ENCODE measurements at places on chromosomes 16 and 17.

DNA sequence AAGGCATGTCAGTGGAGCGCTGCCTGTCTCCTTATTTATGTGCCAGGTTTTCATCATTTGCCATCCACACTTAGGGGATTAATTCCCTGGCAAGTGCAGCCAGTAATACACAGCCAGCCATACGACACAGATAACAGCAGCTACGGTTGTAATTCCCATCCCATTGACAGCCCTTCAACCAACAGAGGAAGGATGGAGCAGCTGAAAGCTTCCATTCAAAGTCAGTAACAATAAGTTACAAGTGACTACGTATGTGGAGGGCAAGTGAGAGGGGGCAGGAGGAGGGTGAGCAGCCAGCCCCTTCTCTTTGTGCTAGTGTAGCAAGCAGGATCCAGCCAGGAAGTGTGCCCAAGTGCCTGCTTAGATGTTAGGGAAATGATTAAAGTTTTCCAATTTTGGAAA is 53.8 kb upstream of the LYRM9 start:
- no peak for DNase-seq

DNA sequence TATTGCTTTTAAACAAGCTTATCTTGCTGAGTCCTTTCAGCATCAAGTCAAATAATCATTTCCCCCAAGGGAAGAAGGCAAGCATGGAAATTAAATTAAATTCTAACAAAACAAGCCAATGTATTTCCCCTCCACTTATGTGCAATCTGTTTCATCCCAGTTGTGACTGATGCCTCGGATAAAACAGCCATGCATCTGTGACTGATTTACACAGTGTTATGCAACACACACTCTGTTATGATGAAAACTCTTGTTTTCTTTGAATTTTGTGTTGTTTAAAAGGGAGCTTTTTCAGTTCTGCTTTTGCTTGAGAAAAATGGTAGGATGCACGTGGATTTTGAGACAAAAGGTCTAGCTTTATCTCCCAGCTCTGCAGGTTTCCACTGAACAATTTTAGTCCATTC is 32.6 kb downstream of the TMEM100 start:
- no peak for DNase-seq

DNA sequence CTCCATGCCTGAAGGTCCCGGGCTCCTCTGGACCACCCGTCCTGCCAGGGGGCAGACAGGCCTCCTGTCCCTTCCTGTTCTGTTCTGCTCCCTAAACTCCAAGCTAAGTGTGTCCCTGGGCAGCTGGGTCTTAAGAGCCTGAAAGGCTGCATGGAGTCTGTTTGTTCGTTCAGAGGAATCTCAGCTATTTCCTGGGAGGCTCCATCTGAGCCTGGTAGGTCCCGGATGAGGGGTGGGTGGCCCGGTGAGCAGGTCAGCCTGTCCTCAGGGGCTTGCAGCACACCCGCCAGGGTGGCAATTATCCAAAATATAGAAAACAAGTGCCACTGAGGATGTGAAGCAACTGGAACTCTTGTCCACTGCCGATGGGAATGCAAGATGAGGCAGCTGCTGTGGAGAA is 12.6 kb downstream of the ACTG1 start:
- DNase-seq, result no peak

GRCh38 chr16:2596747-2597559 is 59.1 kb downstream of the PDPK1 start:
- DNase-seq, result no peak

- no peak for DNase-seq
Measured at GRCh38 chr17:66790501-66791061, 44.3 kb upstream of the CACNG5 start.

- no peak for DNase-seq
Measured at GRCh38 chr17:37702598-37702997, 42.3 kb downstream of the HNF1B start.

DNA sequence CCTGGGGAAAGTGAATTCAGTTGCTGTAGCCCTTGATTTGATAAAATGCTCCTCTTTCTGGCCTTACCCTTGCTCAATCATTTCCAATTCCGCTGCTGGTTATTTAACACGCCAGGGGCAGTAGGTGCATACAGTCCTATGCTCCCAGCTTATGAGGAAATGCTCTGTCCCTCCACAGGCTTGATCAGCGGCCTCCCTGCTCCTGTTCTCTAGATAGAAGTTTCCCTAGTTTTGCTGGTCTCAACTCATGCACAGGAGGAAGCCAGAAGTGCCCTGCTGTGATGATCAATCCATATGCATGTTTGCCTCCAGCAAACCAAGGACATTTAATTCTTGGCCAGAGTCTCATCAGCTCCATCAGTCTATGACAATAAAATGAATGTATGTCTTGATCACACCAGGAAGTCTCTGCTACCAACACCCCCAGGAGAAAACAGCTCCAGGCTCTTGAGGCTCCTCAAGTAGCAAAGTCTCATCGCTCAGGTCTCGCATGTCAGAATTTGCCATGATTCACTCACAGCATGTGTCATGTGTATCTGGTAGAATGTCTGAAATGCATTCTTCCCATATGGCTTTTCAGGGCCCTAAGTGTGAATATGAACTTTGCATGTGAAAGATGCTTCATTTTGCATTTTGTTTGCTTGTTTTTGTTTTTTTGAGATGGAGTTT is 208.9 kb downstream of the CDH13 start:
- no peak for DNase-seq

- no peak for DNase-seq
Measured at GRCh38 chr17:75561927-75562603, 25.5 kb upstream of the MYO15B start.

DNA sequence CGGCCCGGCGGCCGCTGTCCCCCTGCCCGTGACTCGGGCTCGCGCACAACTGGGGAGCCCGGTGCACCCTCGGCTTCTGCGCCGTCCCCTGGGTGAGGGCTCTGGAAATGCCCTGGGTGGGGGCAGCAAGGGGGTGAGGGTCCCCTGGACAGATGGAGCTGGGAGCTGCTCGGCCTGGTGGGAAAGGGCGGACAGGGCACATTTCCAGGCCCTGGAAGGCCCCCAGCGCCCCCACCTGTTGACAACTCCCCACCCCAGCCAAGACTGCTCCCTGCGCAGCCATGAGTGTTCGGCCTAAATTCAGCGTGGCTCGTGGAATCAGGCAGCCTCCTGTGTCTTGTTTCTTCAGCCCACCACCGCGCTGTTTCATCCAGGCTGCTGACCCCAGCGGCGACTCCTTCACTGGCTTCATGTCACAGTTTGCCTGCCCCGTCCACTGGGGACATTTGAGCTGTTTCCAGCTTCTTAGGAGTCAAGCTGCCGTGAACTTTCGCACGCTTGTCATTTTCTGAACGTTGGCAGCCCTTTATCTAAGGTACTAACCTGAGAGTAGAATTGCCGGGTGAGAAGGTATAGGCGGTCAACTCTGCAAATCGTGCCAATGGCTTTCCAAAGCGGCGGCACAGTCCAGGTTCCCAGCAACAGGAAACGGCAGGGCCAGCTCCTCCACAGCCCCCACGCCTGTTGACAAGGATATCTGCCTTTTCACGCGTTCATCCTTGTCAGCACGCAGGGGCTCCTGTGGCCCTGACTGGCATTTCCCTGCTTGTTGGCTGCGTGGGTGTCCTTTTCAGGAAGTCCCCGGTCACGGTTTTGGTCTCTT is 895 bp downstream of the UTS2R start:
- no peak for DNase-seq

DNA sequence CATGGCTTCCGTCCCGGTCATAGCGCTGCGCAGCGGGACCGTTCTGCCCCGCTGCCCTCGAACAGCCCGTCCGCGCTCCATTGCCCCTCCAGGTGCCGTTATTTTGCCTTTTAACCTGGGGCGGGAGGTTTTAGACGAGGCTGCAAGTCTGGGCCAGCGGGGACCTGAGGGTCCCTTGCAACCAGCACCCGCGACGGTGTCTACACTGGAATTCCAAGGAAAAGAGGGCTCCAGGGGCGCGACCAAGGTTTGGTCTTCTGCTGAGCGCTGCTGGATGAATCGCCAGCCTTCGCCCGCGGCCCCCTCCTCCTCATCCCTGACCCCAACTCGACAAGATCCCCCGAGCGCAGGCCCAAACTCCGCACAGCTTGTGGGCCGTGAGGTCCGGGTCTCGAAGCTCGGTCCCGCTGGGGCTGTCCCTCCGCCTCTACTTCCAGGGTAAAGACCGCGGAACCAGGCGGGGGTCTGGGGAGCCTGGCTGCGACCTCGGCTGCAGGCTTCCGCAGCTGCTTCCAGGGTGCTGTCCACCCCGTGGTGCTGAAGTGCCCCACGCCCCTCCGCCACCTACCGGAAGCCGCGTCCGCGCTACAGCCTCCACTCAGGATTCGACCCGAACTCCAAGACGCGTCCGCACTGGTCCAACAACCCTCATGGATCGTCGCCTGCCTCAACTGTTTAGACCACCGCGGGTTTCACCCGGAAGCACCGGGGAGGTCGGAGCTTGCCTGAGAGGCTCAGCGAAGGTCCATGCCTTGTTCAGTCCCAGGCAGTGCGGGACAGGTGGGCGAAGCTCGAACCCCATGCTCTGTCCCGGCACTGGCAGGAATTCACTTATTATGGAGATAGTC is 10.1 kb upstream of the CA4 start:
- peak; percentile 65 for DNase-seq

DNA sequence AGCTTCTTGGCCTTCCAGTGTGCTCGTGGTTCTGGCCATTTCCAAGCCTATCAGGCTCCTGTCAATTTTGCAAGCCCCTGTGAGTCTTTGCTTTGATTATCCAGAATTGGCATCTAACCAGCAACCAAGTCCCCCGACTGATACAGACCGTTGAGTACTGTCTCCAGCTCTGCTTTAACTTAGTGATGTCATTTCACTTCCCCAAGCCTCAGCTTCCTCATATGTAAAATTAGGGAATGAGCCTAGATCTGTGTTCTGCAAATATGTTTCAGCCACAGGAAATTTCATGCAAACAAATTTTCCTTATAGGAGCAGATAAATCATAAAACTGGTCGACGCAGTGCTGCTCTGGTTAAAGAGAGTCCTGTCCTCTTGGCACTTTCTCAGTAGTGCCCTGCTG is 60.1 kb upstream of the WSB1 start:
- no peak for DNase-seq

DNA sequence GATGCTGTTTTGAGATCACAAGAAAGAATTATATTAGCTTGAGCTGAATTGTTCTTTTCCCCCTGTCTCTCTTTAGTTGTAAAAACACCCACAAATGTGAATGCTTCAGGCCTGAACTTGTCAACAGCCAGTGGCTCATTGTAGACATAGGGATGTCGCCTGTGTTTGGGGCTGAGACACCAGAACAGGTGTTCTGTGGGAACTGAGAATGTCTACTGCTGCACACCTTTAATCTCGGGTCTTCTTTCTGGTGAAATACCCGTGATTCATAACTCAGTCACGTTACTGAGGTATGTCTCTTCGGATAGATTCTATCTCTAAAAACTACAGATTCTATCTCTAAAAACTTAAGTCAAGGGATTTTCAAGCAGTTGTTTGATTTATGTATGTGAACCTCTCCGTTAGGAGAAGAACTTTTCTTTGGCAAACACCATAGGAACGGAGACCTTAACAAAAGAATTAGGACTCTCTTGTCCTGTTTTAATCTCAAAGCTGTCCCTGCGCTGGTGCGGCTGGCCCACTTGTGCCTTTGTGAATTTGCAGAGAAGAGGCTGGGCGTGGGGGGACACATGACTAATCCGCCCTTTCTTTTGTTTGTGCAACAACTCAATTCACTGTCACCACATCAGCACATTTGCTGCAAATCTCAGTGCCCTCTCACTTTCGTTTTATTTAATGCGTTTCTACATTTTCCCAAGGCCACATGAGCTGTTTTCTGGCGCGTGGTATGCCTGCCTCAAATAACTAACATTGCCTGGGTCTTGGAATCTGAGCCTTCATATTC is 643.0 kb downstream of the MAF start:
- no peak for DNase-seq
